Colonic mucosa (tissue), 4 donors: ENCODE measurements at places on chromosomes 13 and 19. TPM values are rescaled to one million over a fixed set of nuclear protein-coding genes. Genes with fewer than 3 reads are reported as not detected.

DNA sequence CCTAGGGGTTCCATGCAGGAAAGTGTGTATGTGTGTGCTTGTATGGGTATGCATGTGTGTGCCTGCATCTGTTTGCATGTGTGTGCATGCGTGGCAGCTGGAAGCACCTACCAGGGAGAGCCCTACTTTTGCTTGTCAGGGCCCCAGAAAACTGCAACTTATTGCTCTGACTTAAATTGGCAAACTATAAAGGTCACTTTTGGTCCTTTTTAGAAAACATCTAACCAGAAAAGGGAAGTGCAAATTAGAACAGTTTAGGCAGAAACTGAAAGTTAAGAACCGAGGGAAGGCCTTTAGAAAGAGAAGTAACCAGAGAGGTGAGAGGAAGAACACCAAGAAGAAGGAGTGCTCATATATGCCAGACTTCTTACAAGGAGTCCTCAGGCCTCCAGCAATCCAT lies 32.5 kb downstream of the DLEU7 start:
- no peak for DNase-seq

GRCh38 chr19:44588771-44589112 lies 24.6 kb upstream of the IGSF23 start:
- no peak for DNase-seq

DNA sequence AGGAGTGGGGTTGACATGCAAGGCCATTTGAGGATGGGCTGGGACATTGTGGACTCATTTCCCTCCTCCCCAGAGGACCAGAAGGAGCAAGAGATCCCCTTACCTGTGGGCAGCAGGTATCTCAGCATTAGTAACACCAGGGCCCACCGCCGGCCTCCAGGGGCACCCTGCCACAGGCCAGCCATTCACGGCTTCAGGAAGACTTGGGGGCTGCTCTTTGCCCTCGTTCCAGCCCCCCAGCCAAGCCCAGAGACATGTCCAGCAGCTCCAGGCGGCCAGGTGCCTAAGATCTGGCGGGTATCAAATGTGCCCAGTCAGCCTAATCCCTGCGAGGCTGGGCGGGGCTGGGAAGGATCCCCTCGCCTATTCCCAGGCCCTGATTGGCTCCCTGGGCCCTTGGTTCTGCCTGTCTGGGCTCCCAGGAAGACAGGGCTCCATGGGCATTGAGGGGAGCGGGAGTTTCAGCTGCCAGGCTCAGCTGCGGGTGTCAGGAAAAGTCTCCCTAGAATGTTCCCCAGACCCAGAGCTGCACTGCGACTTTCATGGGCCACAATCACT lies 21.3 kb upstream of the OR1M1 start:
- DNase-seq, result no peak

The SYDE1 gene
- 1.8 TPM for total RNA-seq

DNA sequence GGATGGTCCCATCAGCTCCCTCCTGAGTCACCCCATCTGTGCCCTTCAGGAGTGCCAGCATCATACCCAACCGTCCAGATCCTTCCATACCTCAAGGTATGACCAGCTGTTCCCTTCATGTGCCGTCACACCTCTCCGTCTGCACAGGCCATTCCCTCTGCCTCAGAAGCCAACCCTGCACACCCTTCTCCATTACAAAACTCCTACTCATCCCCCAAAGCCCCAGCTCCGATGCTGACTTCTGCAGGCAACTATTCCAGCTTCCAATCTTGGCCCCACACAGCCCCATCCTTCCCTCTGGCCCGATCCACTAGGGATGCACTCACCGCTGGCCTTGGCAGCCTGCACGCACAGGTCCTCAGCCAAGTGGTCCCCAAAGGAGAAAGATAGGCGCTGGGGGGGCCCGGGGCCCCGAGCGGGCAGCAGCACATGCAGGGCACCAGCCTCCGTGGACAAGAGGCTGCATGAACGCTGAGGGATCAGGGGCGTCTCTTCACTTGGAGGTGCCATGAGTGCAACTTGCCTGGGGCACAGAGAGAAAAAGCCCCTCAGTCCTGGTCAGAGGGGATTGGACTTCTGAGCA lies 3.8 kb downstream of the JAK3 start:
- DNase-seq, result no peak
